NCI-H1417 (cell line): ENCODE measurements at places on chromosomes 4 and X.

- DNase-seq, result no peak
Measured at GRCh38 chr4:141580523-141580922, 55.9 kb upstream of the IL15 start.

DNA sequence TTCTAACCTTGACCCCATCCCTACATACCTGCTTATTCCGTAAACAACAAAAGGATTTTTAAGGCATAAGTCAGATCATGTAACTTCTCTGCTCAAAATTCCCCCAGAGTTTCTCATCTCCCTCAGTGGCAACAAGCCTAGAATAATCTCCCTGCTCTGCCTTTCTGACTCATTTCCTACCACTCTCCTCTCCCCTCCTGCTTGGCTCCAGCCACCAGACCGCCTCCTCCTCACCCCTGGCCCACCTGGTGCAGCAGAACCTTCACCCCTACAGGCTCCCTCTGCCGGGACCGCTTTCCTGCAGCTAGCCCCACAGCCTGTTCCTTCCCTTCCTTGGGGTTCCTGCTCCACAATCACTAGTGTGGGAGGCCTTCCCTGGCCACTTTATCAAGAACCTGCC lies 32.1 kb downstream of the TSPAN5 start:
- no peak for DNase-seq

GRCh38 chrX:9339603-9340491 lies 125.0 kb upstream of the TBL1X start:
- DNase-seq, result no peak

DNA sequence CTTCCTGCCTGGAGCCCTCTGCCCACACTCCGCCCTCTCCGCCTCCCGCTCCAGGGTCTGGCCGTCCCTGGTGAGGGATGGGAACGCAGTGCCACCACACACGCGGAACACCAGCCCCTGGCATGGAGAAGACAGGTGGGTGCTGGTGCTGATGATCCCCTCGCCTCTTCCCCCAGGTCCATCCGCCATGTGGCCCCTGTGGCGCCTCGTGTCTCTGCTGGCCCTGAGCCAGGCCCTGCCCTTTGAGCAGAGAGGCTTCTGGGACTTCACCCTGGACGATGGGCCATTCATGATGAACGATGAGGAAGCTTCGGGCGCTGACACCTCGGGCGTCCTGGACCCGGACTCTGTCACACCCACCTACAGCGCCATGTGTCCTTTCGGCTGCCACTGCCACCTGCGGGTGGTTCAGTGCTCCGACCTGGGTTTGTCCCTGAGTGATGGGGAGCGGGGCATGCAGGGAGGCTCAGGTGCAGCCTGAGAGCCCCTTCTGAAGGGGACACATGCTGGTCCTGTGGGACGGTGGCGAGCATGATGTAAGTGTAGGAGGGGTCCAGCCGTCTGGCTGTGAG lies 9.8 kb downstream of the BGN start:
- no peak for DNase-seq

GRCh38 chr4:106875340-106875739 lies 160.8 kb downstream of the DKK2 start:
- no peak for DNase-seq

- DNase-seq, result no peak
Measured at GRCh38 chr4:8108991-8109390, 49.6 kb downstream of the ABLIM2 start.

GRCh38 chr4:6942238-6942800 lies 32.7 kb downstream of the TBC1D14 start:
- no peak for DNase-seq

GRCh38 chr4:77629885-77630284 lies 24.3 kb downstream of the CXCL13 start:
- DNase-seq, result no peak

GRCh38 chrX:34377645-34378044 lies 245.5 kb upstream of the FAM47A start:
- DNase-seq, result no peak
